Stimulated activated CD4-positive, alpha-beta T cell treated with anti-CD3 and anti-CD28 coated beads, Interleukin-15, amount 100 ng/mL, for 24 hours (primary cell): ENCODE measurements at places on chromosomes 2 and 18.

DNA sequence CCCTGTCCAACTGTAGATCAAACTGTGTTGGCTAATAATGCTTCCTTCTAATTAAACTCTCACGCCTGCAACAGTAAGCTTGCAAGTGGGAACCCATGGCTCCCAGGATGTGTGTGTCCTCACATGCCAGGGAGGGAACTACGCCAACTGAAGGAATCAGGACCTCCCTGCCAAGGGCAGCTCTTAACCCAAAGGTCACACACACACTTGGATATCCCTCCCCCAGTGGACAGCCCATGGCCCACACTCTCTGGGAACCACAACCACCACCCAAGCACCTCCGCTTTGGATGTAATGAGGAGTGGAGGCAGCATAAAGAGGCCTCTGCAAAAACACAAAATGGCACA, 102.1 kb downstream of the CRACDL start:
- DNase-seq, result no peak

DNA sequence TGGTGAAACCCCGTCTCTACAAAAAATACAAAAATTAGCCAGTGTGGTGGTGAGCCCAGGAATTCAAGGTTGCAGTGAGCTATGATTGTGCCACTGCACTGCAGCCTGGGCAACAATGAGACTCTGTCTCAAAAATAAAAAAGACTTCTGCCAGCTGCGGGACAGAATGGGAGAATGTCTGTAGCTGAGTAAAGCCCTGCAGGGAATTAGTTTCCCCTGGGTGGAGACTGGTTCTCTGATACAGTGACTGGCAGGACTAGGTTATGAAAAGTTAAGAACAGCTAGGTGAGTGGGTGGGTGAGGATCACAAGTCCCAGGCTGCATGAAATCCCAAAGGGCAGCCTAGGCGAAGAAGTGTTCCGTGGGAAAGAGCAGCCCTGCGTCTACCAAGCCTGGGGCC, 13.8 kb upstream of the CATIP start:
- DNase-seq, result no peak

GRCh38 chr2:127621981-127622431, 23.9 kb upstream of the GPR17 start:
- no peak for DNase-seq

GRCh38 chr2:37068686-37069085, 15.5 kb downstream of the HEATR5B start:
- DNase-seq, result no peak

- DNase-seq, result no peak
These were observed 466.8 kb upstream of the MEX3C start for GRCh38 chr18:51664236-51664635.

- no peak for DNase-seq
These were observed 20.5 kb downstream of the GAREM1 start for GRCh38 chr18:32450026-32450691.

DNA sequence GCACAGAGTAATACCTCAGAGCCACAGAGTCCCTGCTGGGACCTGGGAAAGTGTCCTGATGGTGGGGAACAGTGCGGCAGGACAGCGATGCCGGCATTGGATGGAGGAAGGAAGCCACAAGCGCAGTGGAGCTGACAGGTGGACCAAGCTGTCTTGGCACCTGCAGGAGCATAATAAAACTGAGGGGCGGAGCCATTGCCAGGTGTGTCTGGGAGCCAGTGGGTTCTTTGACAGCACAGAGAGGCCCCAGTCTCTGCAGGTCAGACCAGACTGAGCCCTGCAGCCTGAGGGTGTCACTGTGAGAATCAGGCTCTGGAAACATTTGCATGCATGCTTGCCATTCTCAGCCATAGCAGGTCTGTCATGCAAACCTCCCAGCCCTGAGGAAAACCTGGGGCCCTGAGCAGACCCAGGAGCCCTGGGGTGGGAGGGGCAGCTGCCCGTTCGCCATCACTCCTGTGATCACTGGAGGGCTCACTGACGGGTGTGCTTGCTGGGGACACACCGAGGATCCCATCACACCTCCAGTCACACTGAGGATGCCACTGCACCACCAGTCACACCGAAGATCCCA, 210.5 kb upstream of the HDAC4 start:
- no peak for DNase-seq

- DNase-seq, result no peak
These were observed 63.2 kb downstream of the ALMS1 start for GRCh38 chr2:73448856-73449255.

DNA sequence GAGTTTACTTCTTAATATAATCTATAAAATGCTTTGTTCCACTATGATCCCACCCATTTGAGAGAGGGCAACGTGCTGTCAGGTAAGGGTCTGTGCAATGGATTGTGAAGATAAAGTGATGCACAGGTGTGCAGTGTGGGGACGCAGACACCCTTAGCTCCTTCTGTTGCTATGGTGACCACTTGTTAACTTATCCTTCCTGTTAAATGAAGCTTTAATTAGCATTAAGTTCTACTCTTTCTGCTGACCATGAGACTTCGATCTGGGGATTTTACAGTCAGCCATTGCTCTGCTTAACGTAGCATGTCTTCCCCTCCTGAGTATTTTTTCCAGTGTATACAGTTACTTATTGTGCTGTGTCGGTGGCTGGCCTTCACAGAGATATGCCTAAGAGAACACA, 23.1 kb upstream of the ALKAL2 start:
- no peak for DNase-seq
